Epithelial cell of proximal tubule (primary cell): ENCODE measurements at places on chromosomes 3 and 15. TPM values are rescaled to one million over a fixed set of nuclear protein-coding genes. Genes with fewer than 3 reads are reported as not detected.

GRCh38 chr15:71180986-71181853, 65.9 kb downstream of the THSD4 start:
- no peak for DNase-seq

Gene PLSCR5
- total RNA-seq: not detected in 2 replicates

- no peak for DNase-seq
Observed at GRCh38 chr3:50320853-50321335, 1.7 kb downstream of the HYAL2 start.

GRCh38 chr15:64235552-64235951, 72.7 kb upstream of the PPIB start:
- DNase-seq: no peak

DNA sequence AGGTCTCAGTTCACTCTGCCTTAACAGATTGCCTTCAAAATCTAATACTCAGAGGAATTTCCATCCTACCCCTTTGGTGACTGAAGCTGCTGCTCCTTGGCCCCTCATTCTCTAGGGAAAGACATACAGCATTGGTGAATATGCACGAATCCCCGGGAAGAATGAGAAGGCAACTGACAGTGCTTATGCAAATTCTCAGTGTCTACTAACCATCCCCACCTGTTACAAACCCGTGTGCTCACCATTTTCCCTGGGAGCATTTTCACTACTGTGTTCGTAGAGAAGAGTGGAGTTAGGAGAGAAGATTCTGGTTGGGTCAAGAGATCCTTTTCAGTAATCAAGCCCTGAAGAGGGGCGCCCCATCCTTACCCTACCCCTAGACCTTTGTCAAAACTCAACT, 37.7 kb downstream of the SYNM start:
- DNase-seq: no peak

Gene PAQR5
- 9.5 and 10.1 TPM in 2 replicates for total RNA-seq

Gene PSTPIP1
- not detected in 2 replicates for total RNA-seq

Gene XCR1
- total RNA-seq: not detected in 2 replicates

Gene UROC1
- not detected in 2 replicates for total RNA-seq

- no peak for DNase-seq
Observed at GRCh38 chr3:177145954-177146353, 51.3 kb downstream of the TBL1XR1 start.

GRCh38 chr15:40046721-40047414, 7.9 kb upstream of the SRP14 start:
- peak; percentile 63 for DNase-seq

DNA sequence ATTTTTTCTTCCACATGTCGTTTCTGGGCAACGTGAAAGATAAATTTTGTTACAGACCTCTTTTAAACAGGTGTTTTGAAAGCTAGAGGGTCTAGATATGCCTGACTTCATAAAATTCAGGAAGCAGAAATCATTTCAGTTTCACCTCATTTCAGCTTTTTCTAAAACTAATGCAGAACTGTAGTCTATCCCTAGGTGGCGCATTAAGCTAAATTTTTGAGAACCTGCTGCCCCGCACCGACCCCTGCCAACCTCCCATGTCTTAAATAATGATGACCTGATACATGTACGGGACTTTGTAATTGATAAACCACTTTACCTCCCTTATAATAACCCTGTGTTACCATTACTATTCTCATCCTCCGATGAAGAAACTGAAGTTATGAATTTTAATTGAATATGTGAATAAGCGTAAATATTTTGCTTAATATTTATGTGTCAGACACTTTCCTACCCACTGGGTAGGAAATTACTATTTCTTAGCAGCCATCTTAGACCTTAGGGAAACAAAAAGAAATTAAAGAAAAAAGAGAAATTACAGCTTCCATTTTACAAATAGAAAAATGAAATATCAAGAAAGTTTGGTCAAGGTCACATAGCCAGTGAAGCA, 78.7 kb upstream of the GCNT3 start:
- no peak for DNase-seq

Gene PLSCR2
- total RNA-seq: not detected in 2 replicates

DNA sequence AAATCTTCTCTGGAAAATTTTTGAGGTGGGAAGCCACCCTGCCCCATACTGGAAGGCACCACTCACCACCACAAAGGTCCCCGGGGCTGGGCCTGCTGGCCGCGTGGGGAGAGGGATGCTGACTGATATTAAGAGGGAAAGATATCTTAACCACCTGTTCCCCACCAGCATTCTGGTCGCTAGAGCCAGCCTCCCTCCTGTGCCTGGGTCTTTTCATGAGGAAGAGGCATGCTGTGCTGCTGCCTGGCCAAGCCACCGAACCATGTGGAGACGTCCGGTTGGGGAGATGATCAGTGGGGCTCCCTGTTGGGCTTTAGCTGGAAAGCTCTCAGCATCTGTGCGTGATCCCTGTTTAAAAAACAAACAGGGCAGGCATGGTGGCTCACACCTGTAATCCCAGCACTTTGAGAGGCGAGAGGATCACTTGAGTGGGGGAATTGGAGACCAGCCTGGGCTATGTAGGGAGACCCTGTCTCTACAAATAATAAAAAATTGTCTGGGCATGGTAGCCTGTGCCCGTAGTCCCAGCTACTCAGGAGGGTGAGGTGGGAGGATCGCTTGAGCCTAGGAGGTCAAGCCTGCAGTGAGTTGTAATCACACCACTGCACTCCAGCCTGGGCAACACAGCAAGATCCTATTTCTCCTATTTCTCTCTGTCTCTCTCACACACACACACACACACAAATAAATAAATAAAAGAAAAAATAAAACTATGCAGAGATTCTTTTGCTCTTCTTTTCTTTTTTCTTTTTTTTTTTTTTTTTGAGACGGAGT, 1.0 kb downstream of the KLHL18 start:
- no peak for DNase-seq

Gene CDHR4
- total RNA-seq: not detected in 2 replicates

DNA sequence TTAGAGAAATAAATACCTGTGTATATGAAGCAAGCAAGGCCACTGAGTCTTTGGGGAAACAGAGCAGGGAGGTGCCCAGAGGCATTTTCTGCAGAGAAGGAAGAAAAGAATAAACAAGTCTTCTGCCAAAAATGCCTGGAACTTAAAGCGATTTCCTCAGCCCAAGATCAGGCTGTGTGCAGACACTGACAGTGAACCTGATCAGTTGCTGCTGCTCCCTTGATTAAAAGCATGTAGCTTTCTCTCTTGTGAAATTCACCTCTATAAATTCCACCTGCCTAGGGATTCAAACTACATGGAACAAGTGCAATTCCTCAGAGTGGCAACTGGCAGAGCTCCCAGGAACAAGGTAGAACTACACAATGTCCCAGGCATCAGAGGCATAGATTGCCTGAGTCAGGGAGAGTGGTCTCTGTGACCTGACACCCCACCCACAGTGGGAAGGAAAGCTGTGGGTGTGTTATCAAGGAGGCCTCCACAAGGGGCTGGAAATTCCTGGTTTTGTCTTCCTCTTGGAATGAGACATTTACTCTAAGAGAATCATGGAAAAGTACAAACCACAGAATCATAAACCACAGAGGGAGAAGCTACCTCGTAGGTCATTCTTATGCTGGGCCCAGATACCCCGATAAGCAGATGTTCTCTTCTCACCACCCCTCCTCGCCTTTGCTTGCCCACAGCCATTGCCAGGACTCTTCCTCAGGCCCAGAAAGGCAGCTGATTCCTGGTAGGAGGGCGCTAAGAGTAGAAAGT, 1.8 kb upstream of the ZBTB38 start:
- DNase-seq: peak; percentile 64

DNA sequence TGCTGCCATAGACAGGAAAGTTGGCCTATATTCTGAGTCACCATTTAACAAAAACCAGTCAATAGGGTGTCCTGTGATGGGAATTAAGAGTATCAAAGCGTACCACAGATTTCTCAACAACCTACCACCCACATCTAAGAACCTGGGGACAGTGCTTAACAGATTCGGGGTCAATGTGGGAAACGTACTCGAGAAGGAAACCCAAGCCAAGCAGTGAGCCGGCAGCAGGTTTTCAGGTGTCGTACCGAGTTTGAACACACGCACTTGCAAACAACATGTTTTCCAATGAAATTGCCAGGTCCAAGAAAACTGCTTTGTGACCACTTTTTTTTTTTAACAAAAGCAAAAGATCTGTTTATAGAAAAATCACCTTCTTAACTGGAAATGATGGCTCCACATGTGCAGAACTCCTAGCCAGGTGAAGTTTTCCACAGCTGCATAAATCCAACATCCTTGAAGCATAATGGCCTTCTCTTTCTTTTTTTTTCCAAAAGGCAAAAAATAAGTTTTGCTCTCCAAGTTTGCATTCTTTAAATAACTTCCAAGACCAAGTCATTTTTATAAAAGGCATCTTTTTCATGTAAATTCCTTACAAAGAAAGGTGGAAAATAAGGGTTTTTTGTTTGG, 45.7 kb downstream of the ADAMTS17 start:
- DNase-seq: no peak

Gene HTR3E
- total RNA-seq: not detected in 2 replicates

Gene PARP14
- 27.7 and 52.2 TPM in 2 replicates for total RNA-seq

Gene GHSR
- total RNA-seq: not detected in 2 replicates

DNA sequence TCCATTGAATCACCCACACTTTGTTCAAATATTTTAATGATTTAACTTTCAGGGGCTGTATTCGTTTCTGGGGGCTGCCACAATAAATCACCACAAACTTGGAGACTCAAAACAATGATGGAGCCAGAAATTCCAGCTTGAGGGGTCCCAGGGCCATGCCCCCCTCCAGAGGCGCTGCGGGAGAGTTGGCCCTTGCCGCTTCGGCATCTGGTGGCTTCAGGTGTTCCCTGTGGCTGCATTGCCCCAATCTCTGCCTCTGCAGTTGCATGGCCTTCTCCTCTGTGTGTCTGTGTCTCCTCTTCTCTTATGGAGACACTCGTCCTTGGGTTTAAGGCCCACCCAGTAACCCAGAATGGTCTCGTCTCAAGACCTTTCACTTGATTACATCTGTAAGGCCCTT, 144.7 kb downstream of the CHSY1 start:
- no peak for DNase-seq

Gene ALDH1L1
- 0.06 and 0.29 TPM in 2 replicates for total RNA-seq

GRCh38 chr3:147423798-147424580, 14.8 kb downstream of the ZIC1 start:
- DNase-seq: no peak

Gene CLCN2
- 4.2 and 5.2 TPM in 2 replicates for total RNA-seq
